ENCODE measurements at places on chromosomes 2 and 18.

GRCh38 chr2:11250400-11251196 is 93.8 kb downstream of the ROCK2 start:
- peak; percentile 8 for DNase-seq

- DNase-seq, result no peak
These were observed 34.3 kb downstream of the MAL start for GRCh38 chr2:95059656-95060370.

DNA sequence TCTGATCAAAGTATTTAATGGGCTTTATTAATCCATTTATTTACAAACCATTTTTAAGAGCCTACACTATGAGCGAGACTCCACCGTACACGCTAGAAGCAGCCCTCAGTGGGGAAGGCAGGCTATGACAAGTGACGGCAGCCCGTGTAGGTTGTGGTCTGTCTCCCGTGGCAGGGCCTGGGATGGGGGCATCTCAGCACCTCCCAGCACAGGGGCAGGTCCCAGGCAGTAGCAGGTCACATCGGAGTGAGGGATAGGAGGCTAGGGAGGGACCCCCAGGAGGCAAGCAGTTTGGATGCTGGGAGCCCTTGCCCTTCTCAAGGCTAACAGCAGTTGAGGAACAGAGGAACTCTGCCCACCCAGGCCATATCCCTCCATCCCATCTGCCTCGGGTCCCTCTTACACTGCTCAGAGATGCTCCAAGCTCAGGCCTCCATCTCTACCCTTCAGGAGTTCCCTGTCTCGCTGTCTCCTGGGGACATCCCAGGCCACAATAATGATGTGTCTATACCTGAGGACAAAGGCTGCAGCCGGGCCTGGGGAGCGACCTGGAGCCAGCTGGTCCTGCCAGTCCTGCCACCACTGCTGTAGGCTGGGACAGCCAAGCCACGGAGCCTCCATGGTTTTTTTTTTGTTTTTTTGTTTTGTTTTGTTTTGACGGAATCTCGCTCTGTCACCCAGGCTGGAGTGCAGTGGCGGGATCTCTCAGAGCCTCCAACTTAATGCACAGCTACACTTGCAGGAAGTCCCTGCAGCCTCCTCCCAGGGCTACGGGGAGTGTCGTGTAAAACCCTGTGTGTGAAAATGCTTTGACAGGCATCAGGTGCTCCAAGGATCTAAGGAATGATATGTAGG is 92.0 kb downstream of the NDUFA10 start:
- DNase-seq, result no peak

- no peak for DNase-seq
These were observed 94.3 kb downstream of the NFATC1 start for GRCh38 chr18:79489899-79490625.

DNA sequence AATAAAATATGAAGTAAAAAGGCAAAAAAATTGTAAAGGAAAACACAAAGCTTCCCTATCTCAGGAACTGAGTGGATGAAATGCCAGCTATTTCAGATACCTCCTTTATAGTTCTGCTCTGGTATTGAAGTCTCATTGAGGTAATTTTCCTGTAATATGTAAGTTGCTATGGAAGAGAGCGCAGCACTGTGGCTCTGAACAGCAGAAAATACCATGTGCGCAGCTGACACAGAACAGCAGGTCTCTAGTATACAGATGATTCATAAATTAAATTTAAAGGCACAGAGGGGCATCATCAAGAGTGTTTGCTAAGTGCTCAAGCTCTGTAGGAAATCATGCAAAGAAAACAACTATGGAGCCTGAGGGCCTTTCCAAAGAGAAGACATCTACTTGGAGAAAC is 315.3 kb upstream of the CDH7 start:
- DNase-seq, result no peak

- no peak for DNase-seq
These were observed 463.2 kb upstream of the CDH7 start for GRCh38 chr18:65287652-65288051.

GRCh38 chr2:129490641-129491040 is 488.8 kb upstream of the RAB6C start:
- no peak for DNase-seq

GRCh38 chr2:102439065-102439695 is 16.2 kb downstream of the IL18RAP start:
- peak; percentile 54 for DNase-seq

DNA sequence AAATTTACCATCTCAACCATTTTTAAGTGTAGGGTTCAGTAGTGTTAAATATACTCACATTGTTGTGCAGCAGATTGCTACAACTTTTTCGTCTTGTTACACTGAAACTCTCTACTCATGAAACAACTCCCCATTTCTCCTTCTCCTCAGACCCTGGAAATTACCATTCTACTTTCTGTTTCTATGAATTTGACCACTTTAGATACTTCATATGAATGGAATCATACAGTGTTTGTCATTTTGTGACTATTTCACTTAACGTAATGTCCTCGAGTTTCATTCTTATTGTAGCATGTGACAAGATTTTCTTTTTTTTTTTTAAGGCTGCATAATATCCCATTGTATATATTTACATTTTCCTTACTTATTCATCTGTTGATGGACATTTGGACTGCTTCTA is 203.8 kb downstream of the PLCL1 start:
- no peak for DNase-seq

- DNase-seq, result peak; percentile 94
These were observed 67.3 kb downstream of the RHBDD1 start for GRCh38 chr2:226903179-226903578.

- DNase-seq, result no peak
These were observed 74.0 kb downstream of the PMS1 start for GRCh38 chr2:189858291-189858690.

DNA sequence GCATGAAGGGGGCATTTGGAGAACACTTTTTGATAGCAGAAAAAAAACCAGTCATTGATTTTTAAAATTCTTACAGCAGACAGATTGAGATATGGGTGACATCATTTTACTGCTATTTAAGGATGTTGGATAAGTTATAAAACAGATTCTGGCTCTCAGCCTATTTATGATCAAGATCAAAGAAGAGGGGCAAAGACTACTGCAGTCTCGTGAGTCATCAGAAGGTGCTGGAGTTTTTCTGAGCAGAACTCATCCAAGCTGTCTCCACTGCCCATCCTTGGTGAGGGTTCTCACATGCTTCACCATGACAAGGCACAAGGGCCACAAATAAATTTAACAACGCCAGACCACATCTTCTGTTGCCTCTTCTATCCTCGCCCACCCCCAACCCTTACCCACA is 58.8 kb downstream of the ST6GAL2 start:
- DNase-seq, result no peak

DNA sequence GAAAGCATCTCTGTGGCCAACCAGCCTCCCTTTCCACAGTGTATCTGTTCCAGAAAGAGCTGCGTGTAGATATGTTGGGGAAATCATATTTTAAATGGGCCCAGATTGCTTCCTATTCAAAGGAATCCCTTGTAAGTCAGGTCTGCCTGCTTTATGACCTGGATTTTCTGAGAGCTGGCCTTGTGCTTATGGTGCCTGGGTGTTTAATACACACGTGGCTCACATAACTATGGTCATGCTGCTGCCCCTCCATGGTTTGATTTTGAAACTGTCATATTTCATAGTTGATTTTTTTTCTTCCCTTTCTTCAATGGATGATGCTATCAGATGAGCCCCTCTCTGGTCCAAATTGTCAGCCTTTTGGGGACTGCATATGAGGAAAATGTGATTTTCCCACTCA is 111.5 kb upstream of the CNGA3 start:
- DNase-seq, result no peak

- DNase-seq, result no peak
These were observed 594.6 kb downstream of the ADCYAP1 start for GRCh38 chr18:1499265-1499664.

GRCh38 chr18:22977847-22978701 is 44.9 kb downstream of the RBBP8 start:
- peak; percentile 87 for DNase-seq

DNA sequence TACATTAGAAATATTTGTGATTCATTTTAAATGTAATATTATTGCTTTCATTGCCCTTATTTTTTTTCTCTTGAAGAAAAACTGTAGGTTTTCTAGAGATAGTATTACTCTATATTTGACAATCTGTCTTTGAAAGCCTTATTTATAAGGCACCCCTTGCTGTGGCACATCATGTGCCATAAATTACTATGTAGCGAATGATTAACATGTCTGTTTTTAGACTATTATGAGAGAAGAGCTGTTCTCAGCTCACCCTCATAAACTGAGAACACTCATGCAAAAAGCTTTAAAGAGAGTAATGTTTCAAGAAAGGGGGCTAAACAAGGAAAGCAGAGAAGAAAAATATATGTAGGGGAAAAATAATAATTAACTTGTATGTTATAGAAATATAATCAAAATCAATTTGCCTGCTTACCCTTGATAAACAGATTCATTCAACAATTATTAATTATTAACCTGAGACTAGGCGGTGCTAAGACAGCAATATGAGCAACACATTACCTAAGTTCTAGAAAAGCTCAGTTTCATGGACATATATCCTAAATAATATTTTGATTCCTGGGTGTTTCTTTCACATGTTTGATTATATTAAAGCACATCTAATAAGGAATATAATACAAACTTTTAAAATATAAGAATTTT is 69.0 kb downstream of the RAB3GAP1 start:
- DNase-seq, result no peak

- DNase-seq, result no peak
These were observed 1114.5 kb downstream of the DSC3 start for GRCh38 chr18:29928081-29928480.

GRCh38 chr2:47602996-47603395 is 179.9 kb upstream of the MSH6 start:
- peak; percentile 4 for DNase-seq

GRCh38 chr2:42562474-42563144 is 5.8 kb upstream of the MTA3 start:
- no peak for DNase-seq

DNA sequence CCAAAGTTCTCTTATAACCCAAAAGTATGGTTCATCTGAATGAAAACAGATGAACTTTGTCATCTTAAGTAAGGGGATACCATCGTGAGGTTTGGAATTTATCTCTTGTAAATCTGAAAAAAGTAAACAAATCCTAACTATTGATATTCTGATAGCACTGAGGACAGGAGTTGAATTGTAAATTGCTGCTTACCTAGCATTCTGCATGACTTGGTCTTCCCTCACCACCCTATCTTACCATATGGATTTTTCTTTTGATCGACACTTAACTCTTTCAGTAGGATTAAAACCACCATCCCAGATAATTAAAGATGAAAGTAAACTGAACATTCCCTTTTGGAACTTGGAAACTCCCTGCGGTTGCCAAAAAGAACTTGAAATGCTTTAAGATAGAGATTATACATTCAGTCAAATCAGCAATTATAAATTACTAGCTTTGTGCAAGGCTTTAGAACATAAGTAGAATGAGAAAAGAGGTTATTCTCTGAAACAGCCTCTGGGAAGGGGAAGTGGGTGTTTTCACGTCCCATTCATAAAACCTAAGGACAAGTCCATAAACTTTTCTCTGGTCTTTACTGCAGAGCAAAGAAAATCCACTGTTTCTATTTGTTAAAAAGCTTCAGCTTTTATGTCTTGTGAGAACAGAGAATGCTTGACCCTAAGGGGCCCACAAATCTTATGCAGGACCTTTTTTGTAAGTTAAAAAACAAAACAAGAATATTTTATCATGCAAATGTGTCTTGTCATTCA is 49.7 kb upstream of the ZNF397 start:
- no peak for DNase-seq

DNA sequence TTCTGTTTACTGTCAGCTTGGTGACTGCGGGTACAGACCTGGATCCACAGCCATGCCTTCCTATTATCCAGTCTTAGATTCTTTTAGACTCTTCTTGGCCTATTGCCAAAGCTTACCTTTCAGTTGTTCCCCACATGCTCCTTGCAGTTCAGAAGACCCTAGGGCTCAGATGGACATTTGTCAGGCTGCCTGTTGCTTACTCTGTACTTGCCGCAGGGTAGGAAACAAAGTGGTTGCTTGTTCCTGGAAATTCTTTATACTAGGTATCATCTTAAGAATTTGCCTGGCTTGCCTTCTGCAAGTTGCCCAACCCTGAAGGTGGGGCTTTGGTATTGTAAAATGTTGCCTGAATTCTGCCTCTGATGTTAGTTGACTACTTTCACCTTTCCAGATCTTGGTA is 24.4 kb downstream of the CD28 start:
- no peak for DNase-seq

DNA sequence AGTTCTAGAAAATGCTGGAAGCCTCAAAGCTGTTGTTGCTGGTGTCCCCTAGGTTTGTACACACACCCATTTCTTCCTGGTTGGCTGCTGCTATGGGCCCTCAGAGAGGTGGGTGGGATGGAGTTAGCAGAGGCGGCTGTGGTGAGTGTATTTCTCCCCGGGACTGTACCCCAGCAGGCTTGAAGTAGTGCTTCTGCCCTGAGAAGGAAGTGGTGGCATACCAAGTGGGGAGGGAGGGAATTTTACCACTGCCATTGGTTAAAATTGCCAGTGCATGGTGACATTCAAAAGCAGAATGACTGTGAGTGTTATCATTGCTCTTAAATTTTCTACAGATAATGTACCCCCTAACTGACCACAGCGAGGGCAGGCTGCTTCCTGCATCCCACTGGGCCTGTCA is 125.6 kb upstream of the CAPN13 start:
- no peak for DNase-seq

GRCh38 chr18:49747876-49748275 is 65.5 kb downstream of the ACAA2 start:
- no peak for DNase-seq

GRCh38 chr2:178700136-178700535 is 107.1 kb downstream of the TTN start:
- no peak for DNase-seq

- DNase-seq, result no peak
These were observed 124.1 kb upstream of the MAP3K20 start for GRCh38 chr2:172951554-172951953.

GRCh38 chr18:13563390-13563805 is 163.0 kb downstream of the FAM210A start:
- DNase-seq, result no peak

GRCh38 chr2:234393354-234393753 is 103.5 kb downstream of the ARL4C start:
- no peak for DNase-seq

DNA sequence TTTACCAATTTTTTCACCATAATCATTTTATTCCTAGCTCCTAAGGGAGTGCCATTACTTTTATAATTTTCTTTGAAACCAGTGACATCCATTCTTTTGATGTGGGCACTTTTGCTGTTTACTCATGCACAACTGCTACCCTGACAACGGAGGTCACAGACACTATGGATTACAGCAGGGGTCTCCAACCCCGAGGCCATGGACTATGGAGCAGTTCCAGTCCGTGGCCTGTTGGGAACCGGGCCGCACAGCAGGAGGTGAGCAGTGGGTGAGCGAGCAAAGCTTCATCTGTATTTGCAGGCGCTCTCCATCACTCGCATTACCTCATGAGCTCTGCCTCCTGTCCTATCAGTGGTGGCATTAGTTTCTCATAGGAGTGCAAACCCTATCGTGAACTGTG is 34.6 kb downstream of the PRPF40A start:
- no peak for DNase-seq

- no peak for DNase-seq
These were observed 52.8 kb downstream of the MARCO start for GRCh38 chr2:118994778-118995177.

- DNase-seq, result peak; percentile 47
These were observed 593 bp downstream of the ZNF514 start for GRCh38 chr2:95158891-95159619.

All from HCEC 1CT (cell line).